Activated gamma-delta T cell treated with Interleukin-2 at 50 U/mL for 16 hours (primary cell): ENCODE measurements at places on chromosomes 1 and 21.

GRCh38 chr1:80056179-80056578 is 1049.6 kb upstream of the ADGRL4 start:
- DNase-seq, result no peak

GRCh38 chr1:109983380-109984189 is 980 bp upstream of the AHCYL1 start:
- no peak for DNase-seq

- DNase-seq, result no peak
These were observed 19.8 kb downstream of the LHX4 start for GRCh38 chr1:180249725-180250498.

GRCh38 chr1:183876309-183876708 is 71.4 kb downstream of the RGL1 start:
- DNase-seq, result no peak

- no peak for DNase-seq
These were observed 5.5 kb downstream of the UCK2 start for GRCh38 chr1:165832902-165833301.
